ENCODE measurements at places on chromosomes 7 and 10.

- no peak for DNase-seq
These were observed 128.8 kb upstream of the FZD8 start for GRCh38 chr10:35770817-35771355.

- no peak for DNase-seq
These were observed 33.7 kb downstream of the R3HCC1L start for GRCh38 chr10:98168147-98168546.

DNA sequence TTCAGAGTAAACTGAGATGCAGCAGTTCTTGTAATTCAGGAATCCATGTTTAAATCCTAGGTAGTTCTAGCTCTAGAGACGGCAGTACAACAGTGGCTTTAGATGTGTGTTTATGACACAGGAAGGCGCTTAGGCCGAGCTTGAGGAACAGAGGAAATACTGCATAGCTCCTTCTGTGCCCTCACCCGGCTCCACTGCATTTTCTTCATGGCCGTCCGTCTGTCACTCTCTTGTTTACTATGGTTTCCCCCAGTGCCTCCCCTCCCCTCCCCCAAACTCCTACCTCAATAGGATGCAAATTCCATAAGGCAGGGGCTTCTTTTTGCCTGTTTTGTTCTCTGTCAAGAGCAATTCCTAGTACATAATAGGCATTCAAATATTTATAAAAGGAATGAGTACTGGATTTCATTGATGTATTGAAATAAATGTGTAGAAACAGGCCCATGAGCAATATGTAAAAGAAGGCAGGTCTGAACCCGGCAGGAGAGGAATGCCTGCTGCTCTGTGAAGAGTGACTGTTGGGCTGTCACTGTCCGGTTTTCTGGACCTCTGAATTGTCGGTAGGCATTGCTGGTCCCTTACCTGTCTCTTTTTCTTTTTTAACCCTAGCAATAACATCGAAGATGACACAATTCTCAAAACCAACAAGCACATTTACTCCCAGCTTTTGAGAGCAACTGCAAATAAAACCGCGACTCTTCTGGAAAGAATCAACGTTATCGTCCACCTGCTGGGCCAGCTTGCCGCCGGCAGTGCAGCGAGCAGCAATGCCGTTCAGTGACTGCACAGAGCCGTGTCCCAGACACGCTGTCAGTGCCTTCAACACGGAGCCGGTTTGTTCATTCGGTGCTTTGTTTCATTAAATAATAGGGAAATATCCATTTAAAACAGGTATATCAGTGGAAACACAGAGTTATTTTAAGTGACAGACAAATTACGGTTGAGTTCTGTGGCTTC, 12.7 kb downstream of the MMP21 start:
- DNase-seq = no peak

- DNase-seq = no peak
These were observed 43.6 kb upstream of the LRRC17 start for GRCh38 chr7:102869195-102869594.

- no peak for DNase-seq
These were observed 396.4 kb upstream of the AKR1E2 start for GRCh38 chr10:4429571-4429970.

GRCh38 chr10:47257396-47258120, 42.4 kb upstream of the GDF10 start:
- no peak for DNase-seq

- no peak for DNase-seq
These were observed 114.7 kb upstream of the ANKRD30A start for GRCh38 chr10:37010741-37011140.

- DNase-seq = no peak
These were observed 38.5 kb upstream of the AGMO start for GRCh38 chr7:15600298-15600697.
